Posterior cingulate gyrus (tissue), 11 donors: ENCODE measurements at places on chromosomes 3 and 15.

DNA sequence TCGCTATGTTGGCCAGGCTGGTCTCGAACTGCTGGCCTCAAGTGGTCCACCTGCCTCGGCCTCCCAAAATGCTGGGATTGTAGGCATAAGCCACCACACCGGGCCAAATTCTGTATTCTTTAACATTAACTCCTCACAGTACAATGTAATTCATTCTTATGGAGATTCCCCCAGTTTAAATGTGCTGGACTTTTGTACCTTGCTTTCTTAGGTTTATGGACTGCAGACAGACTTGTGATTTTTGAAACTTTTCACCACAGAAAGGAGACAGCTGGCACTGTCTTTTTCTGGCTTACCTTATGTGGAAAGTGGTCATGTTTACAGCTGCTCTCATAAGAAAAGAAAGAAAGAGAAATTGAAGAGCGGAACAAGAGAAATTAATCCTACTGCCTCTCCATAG is 103.8 kb downstream of the IQCH start:
- DNase-seq: no peak

DNA sequence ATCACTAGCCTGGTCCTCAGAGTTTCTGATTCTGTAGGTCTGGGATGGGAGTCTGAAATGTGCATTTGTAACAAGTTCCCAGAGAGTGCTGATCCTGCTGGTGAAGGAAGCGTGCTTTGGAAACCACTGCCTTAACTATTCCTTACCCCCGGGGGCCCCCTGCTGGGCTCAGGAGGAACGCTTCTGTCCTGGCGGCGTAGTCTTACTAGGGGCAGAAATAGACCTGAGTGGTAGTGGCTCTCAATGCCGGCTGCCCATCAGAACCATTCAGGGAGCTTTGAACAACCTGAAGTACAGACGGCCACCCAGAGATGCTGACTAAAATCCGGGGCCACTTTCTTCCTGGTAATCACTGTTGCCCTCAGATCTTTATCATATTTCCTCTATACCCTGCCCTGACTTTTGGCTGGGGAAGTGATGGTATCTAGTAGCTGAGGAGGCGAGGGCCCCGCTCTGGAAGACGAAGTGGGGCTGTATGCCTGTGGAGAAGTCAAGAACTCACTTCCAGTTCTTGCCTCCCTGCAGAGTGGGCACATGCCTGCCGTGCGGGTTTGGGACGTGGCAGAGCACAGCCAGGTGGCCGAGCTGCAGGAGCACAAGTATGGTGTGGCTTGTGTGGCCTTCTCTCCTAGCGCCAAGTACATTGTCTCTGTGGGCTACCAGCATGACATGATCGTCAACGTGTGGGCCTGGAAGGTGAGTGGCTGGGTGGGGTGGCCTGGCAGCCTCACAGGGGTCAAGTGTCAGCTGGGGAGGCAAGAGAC is 16.3 kb upstream of the JMJD7 start:
- DNase-seq: peak; percentile 90

GRCh38 chr15:82768414-82769054 is 37.3 kb downstream of the FSD2 start:
- no peak for DNase-seq

- no peak for DNase-seq
Observed at GRCh38 chr3:46659285-46659684, 34.2 kb downstream of the ALS2CL start.

DNA sequence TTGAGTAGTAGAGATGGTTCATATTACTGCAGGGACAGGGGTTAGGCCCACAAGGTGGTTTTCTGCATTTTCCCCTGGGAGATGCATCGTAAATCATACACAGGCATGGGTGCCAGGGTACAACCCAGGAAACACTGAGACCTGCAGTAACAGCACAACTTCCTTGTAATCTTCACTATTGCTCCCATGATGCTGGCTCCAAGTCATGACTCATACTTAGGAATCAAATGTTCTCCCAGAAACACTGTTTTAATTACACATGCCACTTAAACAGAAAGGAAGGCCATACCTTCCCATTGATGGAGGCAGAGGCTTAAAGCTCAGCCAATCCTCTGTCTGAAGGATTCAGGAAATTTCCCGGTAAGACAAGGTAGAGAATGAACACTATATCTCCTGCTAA is 106.5 kb downstream of the ERC2 start:
- no peak for DNase-seq

DNA sequence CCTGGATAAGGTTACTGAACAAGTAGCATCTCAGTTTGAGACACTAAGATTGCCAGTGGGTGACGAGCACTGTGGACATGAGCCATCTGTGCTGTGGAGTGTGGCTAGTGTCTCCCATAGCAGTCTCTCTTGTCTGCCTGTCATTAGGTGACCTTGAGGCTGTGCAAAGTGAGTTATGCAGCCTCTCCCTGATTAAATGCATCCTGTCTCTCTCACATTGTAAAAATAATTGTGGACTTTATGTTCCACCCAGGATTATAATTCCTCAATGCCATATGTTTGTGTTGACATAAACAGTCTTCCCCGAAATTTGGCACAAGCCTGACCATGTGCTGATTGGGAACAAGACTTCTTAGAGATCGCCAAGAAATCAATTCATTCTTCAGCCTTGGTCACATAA is 168.9 kb downstream of the MYRIP start:
- no peak for DNase-seq

- DNase-seq: no peak
Observed at GRCh38 chr3:53102601-53103147, 27.6 kb downstream of the RFT1 start.

- DNase-seq: peak; percentile 72
Observed at GRCh38 chr3:128317101-128317697, 149.5 kb downstream of the DNAJB8 start.

DNA sequence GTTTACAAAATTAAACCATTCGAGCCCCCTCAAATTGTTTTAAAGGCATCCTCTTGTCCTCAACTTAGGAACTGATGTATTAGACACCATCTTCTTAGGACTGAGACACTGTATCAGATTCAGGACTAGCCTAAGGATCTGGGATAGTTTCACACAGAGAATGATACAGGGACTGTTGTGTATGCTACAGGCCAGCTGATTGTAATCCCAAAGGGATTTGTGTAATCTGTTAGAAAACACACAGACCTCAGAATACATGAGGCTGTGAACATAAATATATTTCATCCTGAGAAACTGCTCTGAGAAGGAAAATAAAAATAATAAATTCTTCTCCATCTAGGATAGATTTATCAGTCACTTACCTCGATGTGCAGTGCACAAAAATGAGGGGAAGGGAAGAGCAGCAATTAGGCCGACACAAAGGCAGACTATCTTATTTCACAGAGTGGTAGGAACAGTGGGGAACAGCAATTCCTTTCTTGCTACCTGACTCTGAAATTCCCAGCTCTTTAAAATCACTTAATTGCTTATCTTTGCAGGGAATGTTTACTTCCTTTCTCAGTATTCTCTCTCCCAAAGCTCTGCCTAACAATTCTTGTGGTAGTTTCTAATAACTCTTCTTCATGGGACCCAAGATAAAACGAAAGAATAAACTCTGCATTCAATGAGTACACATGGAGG is 322.5 kb downstream of the MAGI1 start:
- DNase-seq: no peak

DNA sequence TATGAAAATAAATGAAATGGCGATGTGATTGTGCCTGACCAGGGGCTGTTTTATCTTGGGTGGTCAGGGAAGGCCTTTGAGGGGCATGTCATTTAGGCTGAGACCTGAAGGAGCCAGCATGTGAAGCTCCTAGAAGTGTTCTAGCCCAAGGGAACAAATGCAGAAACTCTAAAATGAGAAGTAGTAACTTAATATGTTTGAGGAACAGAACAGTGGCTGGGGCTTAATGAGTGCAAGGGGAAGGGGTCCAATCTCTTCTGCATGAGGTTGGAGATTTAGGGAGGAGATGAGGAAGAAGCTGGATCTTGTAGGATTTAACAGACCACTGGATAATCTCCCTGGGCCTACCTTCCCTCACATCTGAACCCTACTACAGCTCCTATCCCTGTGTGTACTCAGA is 110.5 kb downstream of the AKAP13 start:
- DNase-seq: no peak
